ENCODE measurements at places on chromosomes 16 and 17. TPM values are rescaled to one million over a fixed set of nuclear protein-coding genes. Genes with fewer than 3 reads are reported as not detected.

DNA sequence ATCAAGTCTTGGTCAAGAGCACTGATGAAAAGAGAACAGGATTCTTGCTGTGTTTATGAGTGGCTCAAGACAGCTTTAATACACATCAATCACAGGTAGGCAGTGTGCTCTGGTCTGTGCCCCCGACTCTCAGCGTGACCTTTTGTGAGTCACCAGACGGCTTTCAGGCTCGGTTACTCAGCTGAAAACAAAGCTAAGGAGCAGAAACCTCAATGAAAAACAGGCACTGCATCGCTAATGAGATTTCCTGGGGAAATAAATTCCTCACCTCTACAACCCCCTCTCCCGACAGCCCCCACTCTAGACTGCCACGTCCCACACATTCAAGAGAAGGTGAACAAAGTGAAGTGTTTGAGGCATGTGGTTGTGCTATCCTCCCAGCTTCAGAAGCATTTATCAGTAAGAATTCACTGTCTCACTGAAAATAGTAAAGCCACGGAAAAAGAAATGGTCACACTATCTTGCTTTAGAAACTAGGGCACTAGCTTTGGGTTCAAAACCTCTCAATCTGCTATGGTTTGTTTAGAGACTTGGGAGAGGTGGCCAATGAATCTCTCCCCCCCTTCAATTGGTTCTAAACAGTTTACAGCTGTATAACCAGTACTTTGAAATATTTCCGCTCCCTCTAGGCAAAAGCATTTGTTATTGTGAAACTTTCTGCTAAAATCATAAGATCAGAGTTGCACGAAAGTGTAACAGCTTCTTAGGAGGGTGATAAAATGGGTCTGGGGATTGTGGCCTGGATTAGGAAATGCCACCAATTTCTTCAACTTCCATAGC lies 199.5 kb upstream of the PMFBP1 start:
- DNase-seq, result no peak

- no peak for DNase-seq
These were observed 59.4 kb upstream of the XYLT1 start for GRCh38 chr16:17529982-17530760.

- no peak for DNase-seq
These were observed 944.5 kb upstream of the SOX9 start for GRCh38 chr17:71176331-71176730.

Gene CCDC57
- total RNA-seq, result 8.1 TPM

Gene RPAIN
- 28.4 TPM for total RNA-seq

- no peak for DNase-seq
These were observed 24.8 kb upstream of the SIAH1 start for GRCh38 chr16:48409839-48410632.

Gene EVI2B
- total RNA-seq, result 2.7 TPM

Measured in left ventricle myocardium inferior (tissue), 1 donor.